Transverse colon (tissue), 4 donors: ENCODE measurements at places on chromosomes 3 and 15. TPM values are rescaled to one million over a fixed set of nuclear protein-coding genes. Genes with fewer than 3 reads are reported as not detected.

The FBXL2 gene
- total RNA-seq: 2.6 TPM

The DNAH12 gene
- not detected for total RNA-seq

DNA sequence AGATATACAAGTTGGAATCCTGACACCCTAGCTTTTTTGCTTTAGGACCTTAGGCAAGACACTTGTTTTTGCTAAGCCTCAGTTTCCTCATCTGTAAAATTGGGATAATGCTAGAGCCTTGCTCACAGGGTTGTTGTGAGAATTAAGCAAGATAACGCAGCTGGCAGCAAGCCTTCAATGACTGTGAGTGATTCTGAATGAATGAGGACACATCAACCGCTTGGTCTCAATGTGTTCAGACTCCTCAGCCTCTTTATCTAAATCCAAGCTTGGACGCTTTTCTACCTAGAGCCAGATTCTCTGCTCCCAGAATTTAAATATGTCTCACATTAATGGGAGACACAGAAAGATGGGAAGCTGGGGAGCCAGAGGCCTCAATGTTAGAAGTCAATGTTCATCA is 11.8 kb upstream of the TLE3 start:
- DNase-seq: no peak

GRCh38 chr15:47951781-47952180 is 169.0 kb upstream of the SLC24A5 start:
- no peak for DNase-seq

The DCLK3 gene
- total RNA-seq: not detected

DNA sequence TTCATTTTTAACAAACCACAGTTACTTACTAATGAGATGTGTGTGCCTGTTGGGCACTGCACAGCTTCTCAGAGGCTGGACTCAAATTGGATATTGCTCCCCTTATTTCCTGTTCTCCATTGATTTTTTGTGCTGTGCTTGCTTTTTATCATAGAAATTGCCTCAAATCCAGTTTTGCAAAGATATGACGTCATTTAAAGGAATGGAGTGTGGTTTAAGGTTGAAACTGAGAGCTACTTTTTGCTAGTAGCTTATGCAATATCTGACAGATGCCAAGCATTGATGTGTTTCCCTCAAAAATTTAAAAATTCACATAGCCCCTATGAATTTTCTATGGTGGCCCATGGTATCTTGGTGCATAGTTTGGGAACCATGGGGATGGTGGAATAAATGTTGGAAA is 67.7 kb upstream of the ROPN1 start:
- DNase-seq: no peak

- DNase-seq: no peak
Measured at GRCh38 chr15:59137566-59137965, 32.6 kb downstream of the CCNB2 start.

DNA sequence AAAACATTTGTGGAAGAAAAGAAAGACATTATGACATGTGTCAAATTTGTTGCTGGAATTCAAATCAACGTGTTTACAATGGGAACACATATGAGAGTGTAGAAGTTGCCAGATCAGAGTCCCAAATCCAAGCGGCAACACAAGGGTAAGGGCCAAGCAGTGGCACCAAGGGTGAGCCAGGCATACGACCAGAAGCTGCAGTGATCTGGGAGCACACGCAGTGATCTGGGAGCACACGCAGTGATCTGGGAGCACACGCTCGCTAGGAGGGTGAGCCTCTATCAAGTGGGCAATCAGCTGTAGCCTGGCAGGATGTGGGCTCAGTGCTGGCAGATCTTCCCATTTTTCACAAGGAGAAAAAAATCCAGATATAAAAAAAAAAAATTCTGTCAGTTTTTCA is 148.2 kb downstream of the TLE3 start:
- DNase-seq: no peak

GRCh38 chr3:149736175-149736952 is 15.9 kb downstream of the COMMD2 start:
- DNase-seq: no peak

DNA sequence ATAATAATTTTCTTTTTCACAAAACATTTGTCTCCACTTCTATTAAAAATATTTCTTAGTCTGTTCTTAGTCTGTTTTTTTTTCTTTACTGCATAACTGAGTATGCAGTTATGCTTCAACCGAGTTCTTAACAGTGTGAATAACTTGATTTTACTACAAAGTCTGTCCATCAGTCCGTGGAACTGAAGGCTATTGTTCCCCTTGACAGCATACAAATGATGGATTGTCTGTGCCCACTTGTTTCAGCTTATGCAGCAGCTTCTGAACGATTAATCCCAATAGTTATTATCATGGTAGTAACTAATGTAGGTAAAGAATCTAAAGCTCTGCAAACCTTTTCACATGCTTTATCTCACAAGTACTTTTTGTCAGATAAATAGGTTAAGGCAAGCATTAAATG is 150.7 kb downstream of the SSR3 start:
- DNase-seq: no peak

The BNIP2 gene
- 131 TPM for total RNA-seq

DNA sequence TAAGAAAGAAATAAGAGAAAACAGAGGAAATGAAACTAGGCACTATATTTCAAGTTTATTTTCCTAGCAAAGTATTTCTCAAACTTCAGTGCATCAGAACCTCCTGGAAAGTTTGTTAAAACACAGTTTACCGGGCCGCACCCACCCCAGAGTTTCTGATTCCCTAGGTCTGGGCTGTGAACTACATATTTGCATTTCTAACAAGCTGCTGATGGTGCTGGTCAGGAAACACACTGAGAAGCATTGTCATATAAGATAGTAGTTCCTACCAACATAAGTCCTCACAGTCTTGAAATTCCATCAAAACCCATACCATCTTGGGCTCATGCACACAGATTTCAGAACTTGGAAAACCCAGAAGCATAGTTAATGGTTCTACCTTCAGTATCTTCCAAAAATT is 8.3 kb downstream of the SLC9A9 start:
- DNase-seq: no peak

DNA sequence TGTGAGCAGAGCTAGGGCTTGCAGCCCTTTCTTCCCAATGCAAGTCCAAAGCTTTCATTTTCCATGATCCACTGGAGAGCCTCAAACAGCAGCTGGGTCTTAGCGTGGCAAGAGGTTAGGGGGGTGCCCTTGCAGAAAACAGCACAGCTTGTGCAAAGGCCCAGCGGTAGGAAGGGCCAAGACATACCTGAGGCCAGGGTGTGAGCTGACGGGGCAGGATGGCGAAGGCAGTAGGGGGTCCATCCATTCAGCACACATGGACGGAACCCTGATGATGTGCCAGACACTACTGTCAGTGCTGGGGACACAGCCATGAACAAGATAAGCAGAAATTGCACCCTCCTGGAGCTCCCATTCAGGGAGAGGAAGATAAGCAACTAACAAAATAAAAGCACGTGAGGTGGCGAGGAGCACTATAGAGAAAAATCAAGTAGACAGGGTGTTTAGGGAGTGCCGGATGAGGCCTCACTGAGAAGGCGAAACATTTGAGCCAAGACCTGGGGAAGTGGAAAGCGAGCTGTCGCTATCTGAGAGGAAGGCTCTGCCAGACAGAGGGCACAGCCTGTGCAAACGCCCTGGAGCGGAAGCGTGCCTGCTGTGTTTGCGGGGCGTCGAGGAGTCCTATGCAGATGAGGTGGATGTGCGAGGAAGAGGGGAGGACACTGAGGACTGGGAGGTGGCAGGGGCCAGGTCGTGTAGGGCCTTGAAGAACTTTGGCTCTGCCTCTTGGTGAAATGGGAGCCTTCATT is 43.4 kb downstream of the SLC6A1 start:
- DNase-seq: no peak

DNA sequence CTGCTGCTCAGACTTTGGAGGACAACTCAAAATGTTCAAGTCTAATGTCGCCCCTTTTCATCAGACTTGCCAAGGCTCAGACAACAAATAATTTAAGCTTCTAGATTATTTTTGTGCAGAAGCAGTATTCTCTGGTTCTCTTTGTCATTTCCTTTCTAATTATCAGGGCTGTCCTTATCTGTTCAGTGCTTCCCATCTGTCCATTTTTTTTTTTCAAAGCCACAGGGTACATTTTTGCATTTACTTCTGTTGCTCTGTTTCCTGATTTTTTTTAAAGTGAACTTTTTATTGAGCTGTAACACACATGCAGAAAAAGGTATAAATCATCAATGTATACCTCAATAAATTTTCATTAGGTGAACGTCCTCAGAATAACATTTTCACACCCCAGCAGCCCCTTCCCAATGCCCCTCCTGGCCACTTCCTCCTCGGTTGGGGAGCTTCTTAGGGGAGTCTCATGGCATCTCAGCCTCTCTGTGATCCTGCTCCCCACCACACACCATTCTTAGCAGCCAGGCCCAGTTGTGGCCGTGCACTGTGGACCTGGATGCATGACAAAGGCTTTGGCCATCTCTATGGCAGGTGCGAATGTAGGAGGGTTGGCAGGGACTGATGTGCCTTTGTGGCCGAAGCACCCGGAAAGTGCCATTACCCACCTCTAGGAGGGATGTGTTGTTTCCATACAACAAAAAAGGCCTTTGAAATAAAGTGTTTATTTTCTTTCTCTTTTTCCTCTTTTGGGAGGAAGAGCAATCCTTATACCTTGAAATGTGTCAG is 303.5 kb upstream of the LRRFIP2 start:
- no peak for DNase-seq

- DNase-seq: no peak
Measured at GRCh38 chr3:77967621-77968020, 927.7 kb downstream of the ROBO2 start.

GRCh38 chr15:82812994-82813393 is 3.6 kb downstream of the WHAMM start:
- no peak for DNase-seq

GRCh38 chr15:42020713-42021273 is at the start of gene PLA2G4E:
Gene PLA2G4E, minus strand, starts transcription at chr15:42021042. Its CDS starts 12 bp downstream, at chr15:42021030.
- no peak for DNase-seq

DNA sequence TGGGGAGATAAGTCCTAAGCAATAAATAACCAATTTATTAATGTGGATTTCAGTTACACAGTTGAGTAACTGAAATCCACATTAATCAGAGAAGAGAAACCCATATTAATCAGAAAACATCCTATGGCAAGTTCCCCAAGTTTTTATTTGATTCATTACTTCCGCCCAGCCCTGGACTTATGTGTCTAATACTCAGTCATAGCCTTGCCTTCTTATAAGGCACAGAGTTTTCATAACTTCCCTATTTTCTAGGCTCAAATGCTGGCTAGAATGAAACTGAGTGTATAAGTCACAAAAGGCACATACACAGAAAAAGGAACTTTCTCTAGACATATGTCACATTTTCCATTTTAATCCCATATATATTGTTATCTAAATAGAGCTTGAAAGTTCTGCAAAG is 28.8 kb downstream of the CD47 start:
- no peak for DNase-seq

- DNase-seq: peak; percentile 8
Measured at GRCh38 chr3:106534206-106534605, 665.4 kb upstream of the CBLB start.

The SH3GL3 gene
- total RNA-seq: not detected

- DNase-seq: no peak
Measured at GRCh38 chr3:187811585-187812250, 66.5 kb upstream of the BCL6 start.

The FRMD5 gene
- total RNA-seq: 0.40 TPM

DNA sequence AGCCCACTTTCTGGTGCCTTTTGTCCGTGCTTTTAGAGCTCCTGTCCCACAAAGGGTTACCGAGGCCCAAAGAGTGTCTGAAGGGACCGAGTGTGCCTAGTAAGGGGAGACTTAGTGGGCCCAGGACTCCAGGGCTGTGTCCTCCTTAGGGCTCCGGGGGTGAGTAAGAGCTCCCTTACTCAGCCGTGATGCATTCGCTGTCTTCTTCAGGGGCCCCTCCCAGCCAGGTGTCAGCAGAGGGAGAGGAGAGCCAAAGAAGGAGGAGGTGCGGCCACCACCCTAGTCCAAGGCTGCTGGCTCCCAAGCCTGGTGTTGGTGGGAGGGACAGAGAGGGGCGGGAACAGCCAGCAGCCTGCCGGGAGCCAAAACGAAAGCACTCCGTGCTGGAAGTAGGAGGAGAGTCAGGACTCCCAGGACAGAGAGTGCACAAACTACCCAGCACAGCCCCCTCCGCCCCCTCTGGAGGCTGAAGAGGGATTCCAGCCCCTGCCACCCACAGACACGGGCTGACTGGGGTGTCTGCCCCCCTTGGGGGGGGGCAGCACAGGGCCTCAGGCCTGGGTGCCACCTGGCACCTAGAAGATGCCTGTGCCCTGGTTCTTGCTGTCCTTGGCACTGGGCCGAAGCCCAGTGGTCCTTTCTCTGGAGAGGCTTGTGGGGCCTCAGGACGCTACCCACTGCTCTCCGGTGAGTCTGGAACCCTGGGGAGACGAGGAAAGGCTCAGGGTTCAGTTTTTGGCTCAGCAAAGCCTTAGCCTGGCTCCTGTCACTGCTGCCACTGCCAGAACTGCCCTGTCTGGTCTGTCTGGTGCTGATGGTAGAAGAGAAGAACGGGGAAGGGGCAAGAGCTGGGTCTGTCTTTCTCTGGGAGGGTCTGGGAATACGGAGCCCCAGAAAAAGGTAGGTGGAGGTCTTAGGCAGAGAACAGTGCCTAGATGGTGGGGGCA is at the start of gene IL17RC:
Gene IL17RC (plus strand): TSS at position 365 of the 947 bp plus-strand sequence. CDS start 218 bp downstream, at position 583.
- DNase-seq: peak; percentile 92

DNA sequence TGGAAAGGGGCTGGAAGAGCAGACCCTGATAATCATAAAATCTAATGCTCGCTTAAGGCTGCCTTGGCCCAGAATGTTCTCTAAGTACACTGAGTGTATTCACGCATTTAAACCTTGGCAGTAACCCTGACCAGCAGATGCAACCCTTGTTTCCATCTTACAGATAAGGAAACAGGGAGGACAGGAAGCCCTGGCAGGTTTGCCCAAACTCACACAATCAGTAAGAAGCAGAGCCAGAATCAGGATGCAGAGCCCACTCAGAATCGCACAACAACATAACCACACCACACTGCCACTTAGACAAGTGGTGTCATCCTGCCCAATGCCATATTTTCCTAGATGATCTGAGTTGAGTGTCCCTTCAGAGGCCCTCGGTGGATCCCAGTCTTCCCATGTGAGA is 214.5 kb upstream of the HES1 start:
- no peak for DNase-seq

- no peak for DNase-seq
Measured at GRCh38 chr3:71846185-71846584, 61.2 kb upstream of the PROK2 start.

GRCh38 chr3:136639069-136639468 is 113.1 kb downstream of the STAG1 start:
- no peak for DNase-seq

DNA sequence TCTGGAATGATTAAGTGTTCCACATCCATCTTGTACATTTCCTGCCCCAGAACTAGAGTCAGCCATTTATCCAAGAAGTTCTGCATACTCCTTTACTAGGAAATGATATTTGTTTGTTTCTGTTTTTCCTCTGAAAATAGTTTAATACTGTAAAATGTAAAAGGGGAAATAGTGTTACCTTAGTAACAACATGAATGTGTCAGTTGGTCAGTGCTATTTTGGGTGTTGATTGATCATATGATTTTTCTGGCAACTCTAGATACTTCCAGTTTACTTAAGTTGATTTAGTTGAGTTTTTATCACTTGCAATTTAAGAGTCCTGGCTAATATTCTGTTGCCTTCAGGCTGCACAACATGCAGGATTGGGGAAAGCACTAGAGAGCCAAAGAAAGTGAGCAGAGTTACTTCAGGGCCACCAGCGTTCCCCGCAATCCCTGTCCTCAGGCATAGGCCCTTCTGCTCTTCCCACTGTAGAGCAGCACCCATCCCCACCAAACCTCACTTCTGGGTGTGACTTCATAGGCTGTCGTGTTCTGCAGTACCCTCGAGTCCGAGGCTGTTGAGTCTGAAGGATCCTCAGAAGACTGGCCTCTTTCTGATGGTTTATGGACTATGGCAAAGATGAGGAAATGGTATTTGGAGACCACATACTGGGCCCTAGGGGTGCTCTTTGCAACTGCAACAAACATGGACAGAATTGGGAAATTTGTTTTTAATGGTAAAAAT is 69.0 kb downstream of the CHD2 start:
- DNase-seq: no peak

- DNase-seq: no peak
Measured at GRCh38 chr3:155631323-155632019, 113.4 kb downstream of the PLCH1 start.
